ENCODE measurements at places on chromosomes 4 and X.
A peak's percentile ranks its signal among the peaks of the same experiment; 100 is the strongest.

- DNase-seq = peak; percentile 1
Measured at GRCh38 chr4:1395941-1396805, 10.1 kb downstream of the NKX1-1 start.

DNA sequence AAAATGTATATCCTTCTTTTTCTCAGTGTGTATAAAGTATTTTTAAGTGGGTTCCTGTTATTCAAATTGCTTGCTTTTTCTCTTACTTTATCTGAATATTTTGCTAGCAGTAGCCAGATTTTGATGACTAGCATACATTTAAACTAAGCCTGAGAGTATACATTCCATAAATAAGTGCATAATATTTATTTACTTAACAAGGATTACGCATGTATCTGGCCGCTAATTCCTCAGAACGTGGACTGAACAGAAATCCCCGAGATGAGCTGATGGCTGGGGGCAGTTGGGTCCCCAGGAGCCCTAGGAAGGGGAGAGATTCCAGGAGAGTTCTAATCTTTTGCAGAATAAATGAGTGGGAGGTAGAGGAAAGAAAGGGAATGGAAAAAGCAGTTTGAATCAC is 91.0 kb downstream of the PHOX2B start:
- no peak for DNase-seq

DNA sequence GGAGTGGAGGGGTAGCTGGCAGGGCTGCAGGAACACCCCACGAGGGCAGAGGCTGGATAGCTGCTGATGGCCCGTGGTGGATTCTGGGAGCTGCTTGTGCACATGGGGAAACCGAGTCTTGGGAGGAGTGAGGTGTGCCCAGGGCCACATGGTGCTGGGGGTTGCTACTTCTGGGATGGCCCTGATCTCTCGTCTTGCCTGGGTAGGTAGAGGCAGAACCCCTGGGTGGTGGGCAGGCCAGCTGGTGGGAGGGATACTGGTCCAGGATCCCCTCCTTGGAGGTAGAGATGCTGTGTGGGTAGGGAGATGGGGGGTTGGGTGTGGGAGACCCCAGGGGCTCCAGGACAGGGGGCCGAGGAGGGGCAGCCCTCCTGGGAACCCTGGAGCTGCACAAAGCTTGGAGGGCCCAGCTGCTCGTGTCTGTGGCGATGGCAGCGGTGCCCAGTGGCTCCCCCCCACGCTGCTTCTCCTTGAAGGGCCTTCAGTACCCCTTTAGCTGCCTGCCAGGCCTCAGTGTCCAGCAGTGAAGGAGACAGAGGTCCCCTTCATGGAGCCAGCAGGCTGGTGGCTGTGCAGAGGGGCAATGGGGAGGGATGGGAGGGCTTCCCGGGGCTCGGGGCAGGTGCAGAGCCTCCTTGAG is 3.2 kb downstream of the NAT8L start:
- no peak for DNase-seq

- no peak for DNase-seq
Measured at GRCh38 chr4:15250021-15250441, 177.8 kb upstream of the C1QTNF7 start.

DNA sequence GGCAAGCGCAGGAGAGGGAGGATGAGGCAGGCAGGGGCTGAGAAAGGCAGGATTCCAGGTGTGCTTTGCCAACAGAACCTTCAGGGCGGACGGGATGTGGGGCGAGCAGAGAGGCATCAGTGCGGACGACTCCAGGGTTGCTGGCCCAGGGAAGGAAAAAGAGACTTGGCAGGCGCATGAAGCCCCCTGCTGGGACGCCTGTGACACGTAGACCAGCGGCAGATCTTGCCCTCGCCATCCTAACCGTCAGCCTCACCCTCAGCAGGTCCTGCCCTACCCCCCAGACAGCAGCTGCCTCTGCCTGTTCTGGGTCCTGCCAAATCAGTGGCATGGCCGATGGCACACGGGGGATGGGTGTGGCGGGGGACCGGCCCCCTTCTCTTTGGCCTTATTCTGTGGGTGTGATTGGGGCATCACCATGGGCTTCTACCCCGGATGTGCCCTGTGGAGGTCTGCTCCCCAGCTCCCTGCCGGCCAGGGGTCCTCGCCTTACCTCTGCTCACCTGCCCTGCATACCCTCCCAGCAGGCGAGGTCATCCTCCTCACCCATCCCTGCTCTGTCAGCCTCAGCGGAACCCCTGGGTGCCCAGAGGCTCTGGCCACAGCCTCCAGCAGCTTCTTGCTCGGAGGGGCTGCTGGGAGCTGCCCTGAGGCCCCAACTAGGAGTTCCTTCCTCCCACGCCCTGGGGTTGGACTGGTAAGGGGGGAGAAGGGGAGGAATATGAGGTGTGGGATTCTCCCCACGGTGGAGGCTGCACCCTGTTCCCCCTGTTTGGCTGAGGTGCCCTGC is 2.9 kb upstream of the SH3BP2 start:
- no peak for DNase-seq

DNA sequence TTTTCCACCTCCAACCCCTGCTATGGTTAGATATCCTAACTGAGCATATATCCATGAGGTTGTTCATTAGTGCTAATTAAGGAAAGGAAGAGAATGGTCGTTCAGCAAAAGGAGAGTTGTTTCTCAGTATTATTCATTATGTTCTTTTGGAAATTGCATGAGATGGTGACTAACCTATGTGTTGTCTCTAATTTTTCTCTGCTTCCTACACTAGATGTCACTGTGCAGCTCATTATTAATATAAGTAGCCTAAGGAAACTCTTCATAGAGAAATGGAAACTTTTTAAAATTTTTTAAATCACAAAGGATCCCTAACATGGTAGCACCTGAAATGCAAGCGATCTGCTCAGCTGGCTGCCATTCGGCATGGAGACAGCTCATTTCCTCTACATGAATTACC is 67.7 kb upstream of the FAM9A start:
- DNase-seq = no peak

DNA sequence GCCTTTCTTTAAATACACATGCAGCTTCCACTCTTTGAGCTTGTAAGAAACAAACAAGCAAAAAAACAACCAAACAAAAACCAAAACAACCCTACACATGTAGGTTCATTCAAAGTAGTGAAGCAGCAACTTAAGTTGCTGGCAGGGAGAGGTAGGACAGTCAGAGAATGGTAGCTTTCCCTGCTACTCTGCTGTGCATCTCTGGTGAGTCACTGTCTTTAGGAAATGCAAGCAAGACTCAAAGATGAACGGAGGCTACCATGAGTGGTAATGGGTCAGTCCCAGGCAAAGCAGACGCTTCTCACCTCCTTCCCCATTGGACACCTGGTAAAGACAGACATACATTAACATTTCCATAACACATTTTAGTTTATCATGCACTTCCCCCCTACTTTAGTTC is 43.2 kb downstream of the PGRMC2 start:
- no peak for DNase-seq

- no peak for DNase-seq
Measured at GRCh38 chr4:46645126-46645525, 255.2 kb upstream of the GABRA2 start.

DNA sequence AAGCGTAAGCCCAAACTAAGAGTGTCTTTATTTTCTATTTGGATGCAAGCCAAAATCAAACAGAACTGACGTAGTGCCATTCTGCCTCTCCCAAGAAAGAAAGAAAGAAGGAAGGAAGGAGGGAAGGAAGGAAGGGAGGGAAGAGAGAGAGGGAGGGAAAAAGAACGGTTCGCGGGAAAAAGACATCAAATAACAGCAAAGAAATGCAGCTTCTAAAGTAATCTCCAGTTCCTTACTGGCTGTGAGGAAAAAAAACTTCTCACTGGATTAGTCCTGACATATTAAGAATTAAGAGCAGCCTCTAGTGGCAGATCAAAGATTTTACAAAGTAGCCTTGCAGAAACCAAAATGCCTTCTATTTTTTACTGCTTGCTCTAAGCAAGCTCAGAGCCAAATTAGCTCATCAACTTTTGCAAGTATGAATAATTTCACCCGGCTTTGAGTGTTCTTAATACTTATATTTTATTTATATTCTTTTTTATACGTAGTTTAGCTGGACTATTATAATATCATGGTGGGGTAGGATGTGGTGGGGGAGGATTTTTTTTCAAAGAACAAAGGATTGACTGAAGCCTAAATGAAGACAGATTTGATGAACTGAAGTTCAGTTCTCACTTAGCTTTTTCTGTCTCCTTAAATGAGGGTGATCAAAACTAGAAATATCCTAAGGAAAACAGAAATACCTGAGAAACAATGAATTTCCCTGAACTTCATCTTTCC is 36.6 kb downstream of the PITX2 start:
- DNase-seq = no peak

DNA sequence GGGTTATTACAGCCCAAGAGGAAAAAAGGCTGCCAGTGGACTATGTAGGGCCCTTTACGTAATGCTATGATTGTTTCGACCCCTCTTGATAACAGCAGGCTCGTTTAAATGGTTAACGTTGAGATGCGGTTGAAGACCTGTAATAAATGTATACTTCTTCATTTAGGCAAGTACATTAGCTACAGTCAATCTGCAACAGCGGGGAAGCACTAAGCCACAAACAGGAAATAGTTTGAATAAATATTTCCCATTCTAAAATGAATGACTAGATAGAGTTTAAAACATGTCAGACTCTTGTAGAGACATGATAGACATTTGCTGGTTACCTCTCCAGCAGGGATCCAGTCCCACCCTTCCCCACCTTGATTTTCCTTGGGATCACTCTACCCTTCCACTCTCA is 38.1 kb upstream of the STIM2 start:
- no peak for DNase-seq

- DNase-seq = no peak
Measured at GRCh38 chrX:40938423-40938822, 146.8 kb upstream of the USP9X start.

GRCh38 chrX:13598877-13599276 is 29.5 kb downstream of the EGFL6 start:
- no peak for DNase-seq

DNA sequence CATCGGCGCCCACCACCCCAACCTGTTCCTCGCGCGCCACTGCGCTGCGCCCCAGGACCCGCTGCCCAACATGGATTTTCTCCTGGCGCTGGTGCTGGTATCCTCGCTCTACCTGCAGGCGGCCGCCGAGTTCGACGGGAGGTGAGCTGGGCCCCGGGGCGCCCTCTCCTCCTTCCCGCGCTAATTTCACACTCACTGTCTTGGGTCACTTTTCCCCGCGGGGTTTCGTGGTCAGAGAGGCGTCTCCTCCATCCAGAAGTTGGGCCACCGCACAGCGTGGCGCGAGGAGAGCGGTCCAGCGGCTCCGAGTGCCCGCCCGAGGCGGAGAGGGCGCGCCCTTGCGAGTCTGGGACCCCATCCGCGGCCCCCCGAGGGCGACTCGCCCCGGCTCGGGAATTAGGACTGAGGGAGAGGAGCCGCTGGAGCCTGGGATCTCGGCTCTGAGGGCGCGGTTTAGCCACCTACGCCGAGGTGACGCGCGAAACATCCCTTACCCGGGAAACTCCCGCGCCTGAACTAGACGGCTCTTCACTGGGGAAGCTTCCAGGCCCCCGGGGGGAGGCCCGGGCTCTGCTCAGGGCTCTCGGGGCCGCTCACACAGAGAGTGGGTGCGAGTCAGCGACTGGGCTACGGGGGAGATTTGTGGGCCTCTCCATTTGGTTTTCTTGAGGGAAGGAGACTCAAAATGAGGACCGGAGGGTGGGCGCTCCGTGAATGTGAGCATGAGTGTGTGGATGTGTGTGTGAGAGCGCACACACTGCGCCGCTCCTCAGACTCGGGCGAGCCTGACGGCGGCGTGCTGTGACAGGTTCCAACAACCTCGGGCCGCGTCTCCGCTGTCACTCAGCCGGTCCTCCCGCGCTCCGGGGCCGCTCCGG is 551 bp downstream of the NPNT start:
- DNase-seq = peak; percentile 62

- peak; percentile 46 for DNase-seq
Measured at GRCh38 chr4:48804584-48805301, 24.7 kb upstream of the FRYL start.

DNA sequence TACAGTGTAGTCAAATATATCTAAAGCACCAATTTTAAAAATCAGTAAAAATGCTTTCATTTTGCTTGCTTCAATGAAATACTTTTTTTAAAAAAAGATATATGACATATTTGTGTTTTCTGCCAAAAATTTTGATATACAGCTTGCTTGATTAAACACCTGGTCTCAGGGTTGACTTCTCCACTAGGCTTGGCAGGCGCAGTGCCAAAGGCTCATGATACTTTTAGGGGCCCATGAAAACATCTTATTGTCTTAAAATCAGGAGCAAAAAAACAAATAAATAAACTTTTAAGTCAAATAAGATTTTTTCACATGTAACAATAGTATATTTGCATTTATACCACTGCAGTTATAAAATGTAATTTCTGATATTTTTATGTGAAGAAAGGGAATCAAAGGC is 95.6 kb downstream of the ADGRA3 start:
- no peak for DNase-seq

- DNase-seq = peak; percentile 12
Measured at GRCh38 chr4:103996637-103997036, 276.9 kb upstream of the TACR3 start.

- no peak for DNase-seq
Measured at GRCh38 chrX:72114306-72114705, 17.4 kb downstream of the RTL5 start.

DNA sequence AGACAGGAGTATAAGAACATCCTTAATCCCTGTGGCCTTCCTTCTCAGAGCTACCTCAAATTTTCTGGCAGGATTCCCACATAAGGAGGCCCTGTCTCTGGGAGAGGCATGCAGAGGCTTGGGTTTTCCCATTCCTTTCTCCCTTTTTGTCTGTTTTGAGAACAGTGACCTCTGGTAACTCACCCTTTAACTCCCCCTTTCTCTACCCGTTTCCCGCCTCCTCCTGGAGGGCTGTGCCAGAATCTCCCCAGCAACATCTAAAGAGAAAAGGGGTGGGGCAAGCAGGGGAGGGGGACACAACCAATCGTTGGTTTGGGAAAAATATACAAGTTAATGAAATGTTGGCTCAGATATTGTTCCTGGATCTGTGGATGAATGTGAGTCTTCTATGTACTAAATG is 303.7 kb upstream of the IRS4 start:
- no peak for DNase-seq

GRCh38 chr4:144562019-144562705 is 83.8 kb upstream of the HHIP start:
- DNase-seq = peak; percentile 4

DNA sequence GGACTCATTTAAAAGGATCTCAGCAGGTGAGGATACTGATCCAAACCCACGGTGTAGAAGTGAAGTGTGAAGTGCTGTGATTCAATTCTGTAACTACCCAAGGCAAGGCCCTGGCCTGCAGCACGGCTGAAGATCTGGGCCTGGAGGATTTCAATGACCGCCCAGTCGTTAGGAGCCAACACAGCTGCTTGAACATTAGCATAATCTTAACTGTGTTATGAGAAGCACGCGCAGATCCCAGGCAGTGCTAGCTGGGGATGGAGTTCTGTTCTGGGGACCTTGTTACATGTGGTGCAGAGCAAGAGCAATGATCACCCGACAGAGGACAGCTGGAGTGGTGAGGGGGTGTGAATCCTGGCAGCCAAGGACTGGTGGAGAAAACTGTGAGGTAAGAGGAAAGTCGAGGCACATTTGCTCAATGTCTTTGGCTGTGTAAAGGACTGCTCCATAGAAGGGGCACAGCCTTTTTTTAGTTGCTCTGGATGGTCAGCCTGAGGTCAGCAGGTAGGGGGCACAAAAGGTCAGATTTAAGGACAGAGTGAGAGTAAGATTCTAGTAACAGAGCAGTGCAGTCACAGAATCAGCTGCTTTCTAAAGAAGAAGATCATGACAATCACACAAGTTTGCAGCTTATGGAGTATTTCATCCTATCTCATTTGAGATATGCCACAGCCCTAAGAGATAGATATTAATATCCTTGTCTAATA is 181.8 kb downstream of the DCLK2 start:
- DNase-seq = no peak
